Stimulated activated CD8-positive, alpha-beta memory T cell treated with anti-CD3 and anti-CD28 coated beads, Interleukin-4, amount 100 ng/mL, for 1 hour (primary cell): ENCODE measurements at places on chromosomes 6 and 20.

- DNase-seq, result no peak
These were observed 103.4 kb downstream of the TULP4 start for GRCh38 chr6:158415666-158416065.

DNA sequence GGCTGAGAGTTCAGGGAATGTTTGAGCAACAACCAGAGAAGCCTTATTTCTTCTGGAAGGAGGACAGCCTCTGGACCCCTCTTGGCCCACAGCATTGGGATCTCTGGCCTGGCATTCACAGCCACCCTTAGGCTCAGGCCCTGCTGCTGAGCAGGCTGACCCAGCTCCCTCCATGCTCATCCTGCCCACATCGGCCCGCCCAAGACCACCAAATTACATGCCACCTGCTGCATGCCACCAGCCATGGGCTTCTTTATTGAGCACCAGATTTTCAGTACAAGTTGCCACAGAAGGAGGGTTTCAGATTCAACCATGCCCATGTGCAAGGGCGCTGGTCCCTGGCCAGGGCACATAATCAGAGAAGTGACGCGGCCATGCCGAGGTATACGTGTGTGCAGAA lies 32.2 kb downstream of the ADA start:
- DNase-seq, result no peak

GRCh38 chr6:143062551-143062950 lies 1.9 kb downstream of the AIG1 start:
- no peak for DNase-seq

DNA sequence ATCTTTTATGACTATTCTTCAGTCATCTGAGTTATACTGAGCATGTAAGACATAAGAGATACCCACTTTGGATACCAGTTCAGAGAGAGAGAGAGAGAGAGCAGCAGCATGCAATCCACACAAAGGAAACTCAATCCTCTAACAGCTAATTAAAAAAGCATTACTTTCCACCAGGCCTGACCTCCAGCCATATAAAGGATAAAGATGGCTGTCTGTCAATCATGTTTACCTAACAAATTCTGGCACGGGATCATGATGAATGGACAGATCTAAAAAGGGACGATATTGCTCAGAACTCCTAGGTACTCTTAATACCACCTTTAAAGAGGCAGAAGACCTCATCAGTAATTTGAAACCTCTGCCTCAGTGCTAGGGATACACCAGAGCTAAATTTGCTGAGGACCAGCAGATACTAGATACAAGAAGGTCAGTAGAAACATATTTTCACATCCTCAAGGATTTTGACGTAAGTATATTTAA lies 159.2 kb downstream of the RPS12 start:
- no peak for DNase-seq

- no peak for DNase-seq
These were observed 362.1 kb downstream of the PHF3 start for GRCh38 chr6:63997734-63998133.

DNA sequence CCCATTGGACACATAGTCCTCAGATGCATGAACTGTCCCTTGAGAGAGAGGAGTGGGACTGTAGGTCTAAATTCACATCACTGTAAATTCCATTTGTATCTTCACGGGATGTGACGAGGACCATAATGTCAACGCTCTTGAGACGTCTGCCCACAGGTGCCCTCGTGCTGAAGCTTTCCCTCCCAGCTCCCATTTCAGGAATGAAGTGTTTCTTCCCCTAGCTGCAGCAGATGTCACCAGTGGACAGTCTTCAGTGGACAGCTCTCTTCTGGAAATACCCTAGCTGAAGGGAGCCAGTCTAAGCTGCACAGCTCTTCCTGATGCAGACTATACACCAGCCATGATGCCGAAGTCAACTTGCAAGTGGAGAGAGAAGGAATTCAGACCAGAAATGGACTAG lies 217.4 kb upstream of the ECI2 start:
- no peak for DNase-seq

DNA sequence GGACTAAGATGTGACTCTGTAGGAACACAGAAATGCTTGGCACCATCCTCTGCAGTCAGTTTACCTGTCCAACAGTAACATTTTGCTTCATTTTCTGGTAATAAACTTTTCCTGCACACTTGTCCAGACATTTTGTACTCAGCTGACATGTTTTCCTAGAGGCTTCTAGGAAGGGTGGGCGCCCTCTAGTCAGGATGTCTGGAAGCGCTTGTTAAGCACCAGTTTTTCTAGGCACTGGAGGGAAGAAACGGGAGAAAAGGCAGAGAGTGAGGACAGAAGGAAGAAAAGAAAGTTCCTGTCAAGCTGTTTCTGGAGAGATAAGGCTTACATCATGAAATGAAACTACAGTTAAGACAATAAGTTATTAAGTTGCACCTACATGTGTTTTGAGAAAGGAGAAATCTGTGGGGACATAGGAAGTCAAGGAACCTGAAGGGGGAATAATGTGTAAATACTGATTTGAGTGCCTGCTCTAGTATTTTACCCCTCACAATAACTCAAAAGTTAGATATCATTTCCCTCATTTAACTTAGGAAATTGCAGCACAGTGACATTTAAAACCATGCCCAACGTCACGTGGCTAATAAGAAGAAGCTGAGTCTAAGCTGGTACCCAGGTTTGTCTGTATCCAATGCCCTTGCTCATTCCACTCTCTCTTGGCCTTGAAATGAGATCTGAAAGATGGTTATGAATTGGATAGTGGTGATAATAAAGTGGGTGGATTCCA lies 42.7 kb upstream of the TNFRSF21 start:
- no peak for DNase-seq

- DNase-seq, result no peak
These were observed 23.4 kb downstream of the FAM217A start for GRCh38 chr6:4055420-4056041.

- no peak for DNase-seq
These were observed at the start of gene SLC35F1 for GRCh38 chr6:117906958-117907600. TSS of gene SLC35F1 (plus strand) at chr6:117907264.

DNA sequence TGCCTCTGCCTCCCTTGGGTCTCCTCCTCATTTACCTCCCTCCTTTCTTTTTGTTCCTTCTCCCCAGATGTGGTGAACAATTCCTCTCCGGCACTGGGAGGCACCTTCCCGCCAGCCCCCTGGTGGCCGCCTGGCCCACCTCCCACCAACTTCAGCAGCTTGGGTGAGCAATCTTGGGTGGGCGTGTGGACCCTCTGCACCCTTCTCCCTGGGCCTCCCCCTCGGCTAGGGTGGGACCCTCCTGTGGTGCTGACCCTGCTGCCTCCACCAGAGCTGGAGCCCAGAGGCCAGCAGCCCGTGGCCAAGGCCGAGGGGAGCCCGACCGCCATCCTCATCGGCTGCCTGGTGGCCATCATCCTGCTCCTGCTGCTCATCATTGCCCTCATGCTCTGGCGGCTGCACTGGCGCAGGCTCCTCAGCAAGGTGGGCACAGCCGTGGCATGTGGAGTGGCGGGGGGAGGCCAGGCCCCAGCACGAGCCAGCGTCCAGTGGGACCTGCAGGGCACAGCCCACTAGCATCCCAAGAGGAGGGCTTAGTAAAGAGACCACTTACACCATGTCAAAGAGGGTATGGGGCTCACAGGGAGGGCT lies 8.8 kb downstream of the DDR1 start:
- no peak for DNase-seq

DNA sequence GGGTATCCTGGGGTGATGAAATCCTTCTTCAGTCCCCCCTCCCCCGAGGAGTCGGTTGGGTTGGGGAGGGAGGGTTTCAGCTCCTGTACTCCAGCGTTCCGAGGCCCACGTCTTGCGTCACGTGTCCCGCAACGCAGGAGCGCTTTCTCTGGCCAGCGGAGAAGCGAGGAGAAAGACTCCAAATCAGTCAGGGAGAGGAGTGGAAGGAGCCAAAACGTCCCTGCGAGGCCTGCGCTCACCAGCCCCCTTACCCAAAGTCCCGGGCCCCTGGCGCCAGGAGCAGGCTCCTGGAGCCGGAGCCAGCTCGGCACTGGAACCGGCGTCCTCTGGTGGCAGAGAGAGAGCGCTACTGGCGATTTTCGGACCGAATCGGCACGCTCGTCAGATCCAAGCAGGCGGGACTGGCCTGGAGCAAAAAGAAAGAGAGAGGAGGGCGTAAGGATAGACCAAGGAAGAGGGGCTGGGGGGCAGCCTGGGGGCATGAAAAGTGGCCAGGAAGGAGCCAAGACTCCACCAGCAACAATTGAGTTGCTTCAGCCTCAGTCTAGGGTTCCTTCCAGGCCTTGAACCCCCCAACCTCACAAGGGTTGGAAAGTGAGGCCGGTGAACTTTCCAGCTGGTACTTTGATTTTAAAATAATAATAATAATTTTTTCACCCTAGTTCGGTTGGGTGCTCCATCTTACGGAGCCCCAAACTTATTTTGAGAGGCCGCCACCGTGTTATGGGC lies at the start of gene GNAS:
Gene GNAS (plus strand): TSS at position 174 of the 729 bp plus-strand sequence.
- no peak for DNase-seq

- no peak for DNase-seq
These were observed 31.4 kb downstream of the DTNBP1 start for GRCh38 chr6:15631432-15631831.

GRCh38 chr6:4513561-4513960 lies 262.6 kb upstream of the CDYL start:
- no peak for DNase-seq

GRCh38 chr6:139198529-139199288 lies 63.8 kb downstream of the HECA start:
- DNase-seq, result no peak

GRCh38 chr20:41063442-41063841 lies 34.8 kb downstream of the TOP1 start:
- no peak for DNase-seq

- no peak for DNase-seq
These were observed 530 bp upstream of the NEDD9 start for GRCh38 chr6:11232770-11233626.

DNA sequence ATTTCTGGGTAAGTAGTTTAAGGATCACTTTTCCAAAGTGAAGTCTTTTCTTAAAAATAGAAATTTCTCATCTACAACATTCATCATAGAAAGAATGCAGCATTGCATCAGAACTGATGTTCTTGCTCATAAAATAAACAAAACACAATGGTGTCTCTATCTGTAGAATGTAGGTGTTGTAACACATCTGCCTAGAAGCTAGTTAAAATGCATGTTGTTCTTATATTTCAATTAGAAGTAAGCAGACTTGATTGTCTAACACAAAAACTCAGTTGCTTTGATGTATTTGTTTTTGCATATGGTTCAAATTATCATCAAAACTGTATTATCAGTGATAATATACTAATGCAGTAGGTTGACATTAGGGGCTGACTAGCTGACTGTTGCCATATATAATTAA lies 654.7 kb upstream of the FLRT3 start:
- DNase-seq, result no peak

GRCh38 chr6:165049362-165049761 lies 260.0 kb downstream of the C6orf118 start:
- no peak for DNase-seq

- no peak for DNase-seq
These were observed 128.1 kb downstream of the MYLK4 start for GRCh38 chr6:2622671-2623070.

DNA sequence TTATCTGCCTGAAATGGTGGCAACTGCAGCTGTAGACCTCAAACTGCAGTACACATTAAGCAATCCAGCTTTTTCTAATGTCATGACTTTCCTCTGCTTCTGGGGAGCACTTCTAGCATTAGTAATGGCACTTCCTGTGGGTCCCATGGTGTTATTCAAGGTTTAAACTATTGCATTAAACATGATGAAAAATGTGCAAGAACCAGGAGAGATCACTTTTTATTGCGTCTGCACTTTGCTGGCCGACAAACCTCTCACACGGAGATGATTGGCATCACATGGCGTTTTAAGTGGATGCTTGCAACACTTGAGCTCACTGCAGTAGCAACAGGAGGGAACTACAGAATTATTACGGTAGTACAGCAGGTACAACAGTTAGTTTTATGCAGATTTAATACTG lies 148.4 kb downstream of the HIVEP2 start:
- DNase-seq, result no peak

DNA sequence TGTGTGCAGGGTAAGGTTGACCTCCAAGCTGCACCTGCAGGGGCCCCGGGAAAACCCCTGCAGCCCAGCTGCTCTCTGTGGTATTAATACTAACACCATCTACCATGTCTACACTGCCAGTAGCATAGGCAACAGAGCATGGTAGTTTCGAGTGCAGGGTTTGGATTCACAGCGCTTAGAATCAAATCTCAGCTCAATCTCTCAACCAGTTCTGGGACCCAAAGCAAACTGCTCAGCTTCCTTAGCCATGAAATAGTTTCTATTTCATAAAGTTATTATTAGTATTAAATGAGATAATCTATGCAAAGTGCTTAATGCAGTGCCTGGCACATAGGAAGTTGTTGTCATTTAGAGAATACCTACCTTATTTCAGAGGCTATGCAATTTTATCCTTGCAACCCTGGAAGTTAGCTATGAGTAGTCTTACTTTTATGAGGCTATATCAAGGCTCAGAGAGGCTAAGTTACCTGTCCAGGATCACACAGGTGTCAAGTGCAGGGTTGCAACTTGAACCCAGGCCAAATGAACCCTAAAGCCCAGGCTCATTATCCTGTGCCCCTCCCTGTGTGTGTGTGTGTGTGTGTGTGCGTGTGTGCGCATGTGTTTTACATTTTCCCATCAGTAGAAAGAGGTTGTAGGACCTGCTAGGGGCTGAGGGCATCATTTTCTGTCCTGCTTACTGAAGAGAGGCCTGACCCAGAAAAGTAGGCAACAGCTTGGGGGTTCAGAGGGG lies 27.6 kb upstream of the MRPS18A start:
- DNase-seq, result no peak

DNA sequence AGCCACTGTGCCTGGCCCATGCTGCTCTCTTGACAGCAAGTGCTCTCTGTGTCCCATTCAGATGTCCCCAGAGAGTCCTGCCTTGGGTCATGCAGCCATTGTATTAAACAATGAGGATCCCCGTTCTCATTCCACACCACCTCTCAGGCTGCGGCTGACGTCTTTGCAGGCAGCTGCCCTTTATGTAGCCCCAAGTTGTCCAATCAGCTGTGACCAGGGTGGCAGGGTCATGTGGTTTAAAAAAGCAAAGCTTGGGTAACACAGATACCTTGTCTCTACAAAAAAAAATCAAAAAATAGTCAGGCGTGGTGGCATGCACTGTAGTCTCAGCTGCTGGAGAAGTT lies 13.2 kb downstream of the GCNT2 start:
- no peak for DNase-seq
